ENCODE measurements at places on chromosomes 6 and 20.

DNA sequence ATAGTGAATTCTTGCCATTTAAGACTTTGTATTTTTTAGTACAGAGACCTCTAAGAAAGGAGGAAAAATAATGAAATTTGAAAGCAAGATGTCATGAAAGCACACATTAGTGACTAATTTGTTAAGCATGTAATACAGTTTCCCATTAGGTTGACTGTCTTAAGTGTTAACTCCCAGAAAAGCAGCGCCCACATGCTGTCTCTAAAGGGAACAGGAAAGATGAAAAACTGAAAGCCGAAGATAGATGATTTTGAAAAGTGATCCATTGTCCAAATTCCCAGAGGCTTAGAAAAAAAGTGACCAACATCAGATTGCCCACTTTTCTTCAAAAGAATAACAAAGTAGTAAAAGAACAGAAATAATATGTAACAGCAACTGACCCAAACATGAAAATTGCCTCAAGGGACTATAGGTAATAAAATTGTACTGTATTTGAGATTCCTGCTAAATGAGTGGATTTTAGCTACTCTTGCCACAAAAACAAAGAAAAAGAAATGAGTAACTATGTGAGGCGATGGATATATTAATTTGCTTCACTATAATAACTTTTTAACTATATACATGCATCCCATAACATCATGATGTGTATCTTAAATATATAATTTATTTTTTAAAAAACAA lies 83.2 kb upstream of the OGFRL1 start:
- no peak for DNase-seq

- DNase-seq = no peak
Measured at GRCh38 chr20:45974896-45975565, 3.0 kb upstream of the ZNF335 start.

- no peak for DNase-seq
Measured at GRCh38 chr6:7809346-7809745, 83.4 kb downstream of the BMP6 start.

DNA sequence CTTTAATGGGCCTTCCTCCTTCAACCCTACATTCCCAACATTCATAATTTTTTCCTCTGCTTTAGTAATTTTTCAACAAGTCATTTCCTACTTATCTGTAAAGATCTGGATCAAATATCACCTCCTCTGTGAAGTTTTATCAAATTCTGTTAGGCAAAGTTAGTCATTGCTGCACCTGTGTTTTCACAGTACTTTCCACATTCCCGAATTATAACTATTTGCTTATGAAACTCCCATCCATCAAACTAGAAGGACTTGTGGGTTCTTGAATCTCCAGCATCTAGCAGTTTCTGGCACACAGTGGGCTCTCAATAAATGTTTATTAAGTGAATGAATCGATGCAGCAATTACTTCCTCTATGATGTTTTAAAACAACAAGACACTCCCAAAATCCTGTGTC lies 257.6 kb downstream of the HDGFL1 start:
- DNase-seq = no peak

DNA sequence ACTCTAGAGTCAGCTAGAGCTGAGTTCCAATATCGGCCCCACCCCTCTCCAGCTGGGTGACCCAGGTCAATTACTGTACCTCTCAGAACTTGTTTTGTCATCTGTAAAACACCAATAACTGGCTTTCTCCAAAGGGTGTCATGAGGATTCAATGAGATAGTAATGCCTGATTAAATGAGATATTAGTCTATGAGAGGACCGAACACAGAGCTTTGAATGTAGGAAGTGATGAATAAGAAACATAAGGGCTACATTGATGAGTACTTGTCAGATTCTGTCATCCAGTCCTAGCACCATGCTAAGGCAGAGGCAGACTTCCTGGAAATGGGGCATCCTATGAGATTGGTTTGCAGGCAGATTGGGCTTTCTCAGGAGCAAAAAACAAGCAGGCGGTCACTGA lies 20.2 kb downstream of the BPI start:
- DNase-seq = no peak

DNA sequence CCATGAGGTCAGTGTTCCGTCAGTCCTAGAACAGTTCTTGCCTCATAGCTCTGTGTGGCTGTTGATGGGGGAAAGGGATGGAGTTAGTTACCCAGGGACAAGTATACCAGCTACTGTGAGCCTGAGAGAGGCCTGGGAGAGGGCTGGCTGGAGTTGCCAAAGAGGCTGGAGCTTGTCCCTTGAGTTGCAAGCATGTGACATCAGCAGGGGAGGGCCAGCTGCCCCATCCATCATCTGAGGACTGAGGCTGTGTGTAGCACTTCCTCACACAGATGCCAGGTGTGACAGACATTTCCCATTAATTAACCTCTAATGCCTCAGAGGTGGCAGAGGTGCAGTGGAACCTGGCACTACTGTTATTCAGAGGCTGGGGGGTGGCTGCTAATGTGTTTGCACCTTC lies 131.6 kb downstream of the PHACTR3 start:
- no peak for DNase-seq

DNA sequence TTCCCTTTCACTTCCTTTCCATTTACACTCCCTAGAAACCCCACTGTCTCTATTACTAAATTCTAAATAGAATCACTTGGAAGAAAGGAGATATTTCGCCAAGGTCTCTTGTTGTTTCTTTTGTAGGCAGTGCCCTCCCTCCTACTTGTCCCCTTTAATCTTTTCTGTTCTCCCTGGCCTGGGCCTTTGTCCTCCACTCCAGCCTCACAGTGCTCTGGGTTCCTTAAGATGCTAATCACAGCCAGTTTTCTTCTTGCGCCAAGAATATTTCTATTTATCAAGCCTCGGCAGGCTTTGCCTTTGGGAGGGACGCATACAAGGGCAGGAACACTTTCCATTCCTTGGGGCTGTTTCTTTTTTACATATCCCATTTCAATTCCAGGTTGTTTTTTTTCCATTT lies 520.6 kb upstream of the CHD6 start:
- DNase-seq = no peak

Data from GOT3 (cell line).